ENCODE measurements at places on chromosomes 7 and 10.

DNA sequence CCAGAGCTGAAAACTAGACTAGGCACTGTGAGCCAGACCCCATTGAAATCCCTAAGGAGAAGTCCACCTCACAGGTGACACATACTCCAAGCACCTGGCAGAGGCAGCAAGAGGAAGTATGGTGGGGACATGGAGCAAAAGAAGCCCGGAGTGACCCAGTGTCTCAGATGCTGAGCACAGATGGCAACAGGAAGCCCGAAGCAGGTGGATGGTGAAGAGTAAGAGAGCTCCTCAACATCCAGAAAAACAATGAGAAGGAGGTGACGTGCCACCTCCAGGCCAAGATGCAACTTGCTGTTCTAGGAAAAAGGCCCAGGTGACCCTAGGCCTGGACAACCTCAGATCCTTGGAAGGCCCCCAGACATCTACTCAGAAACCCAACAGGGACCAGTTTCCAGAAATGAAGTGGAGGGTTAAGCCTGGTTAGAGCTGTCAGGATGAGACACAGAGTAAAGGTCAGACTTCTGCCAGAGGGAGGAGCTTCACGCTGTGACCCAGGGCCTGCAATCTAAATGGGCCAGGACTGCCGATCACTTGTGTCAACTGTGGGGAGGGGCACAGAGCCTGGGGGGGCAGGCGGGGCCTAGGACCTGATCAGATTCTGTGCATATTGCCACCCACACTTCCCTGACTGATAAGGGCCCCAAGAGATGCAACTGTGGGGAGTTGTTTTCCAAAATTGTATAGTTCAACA lies 2.4 kb upstream of the COBL start:
- DNase-seq: no peak

- no peak for DNase-seq
Measured at GRCh38 chr7:139901056-139901795, 72.2 kb downstream of the TBXAS1 start.

DNA sequence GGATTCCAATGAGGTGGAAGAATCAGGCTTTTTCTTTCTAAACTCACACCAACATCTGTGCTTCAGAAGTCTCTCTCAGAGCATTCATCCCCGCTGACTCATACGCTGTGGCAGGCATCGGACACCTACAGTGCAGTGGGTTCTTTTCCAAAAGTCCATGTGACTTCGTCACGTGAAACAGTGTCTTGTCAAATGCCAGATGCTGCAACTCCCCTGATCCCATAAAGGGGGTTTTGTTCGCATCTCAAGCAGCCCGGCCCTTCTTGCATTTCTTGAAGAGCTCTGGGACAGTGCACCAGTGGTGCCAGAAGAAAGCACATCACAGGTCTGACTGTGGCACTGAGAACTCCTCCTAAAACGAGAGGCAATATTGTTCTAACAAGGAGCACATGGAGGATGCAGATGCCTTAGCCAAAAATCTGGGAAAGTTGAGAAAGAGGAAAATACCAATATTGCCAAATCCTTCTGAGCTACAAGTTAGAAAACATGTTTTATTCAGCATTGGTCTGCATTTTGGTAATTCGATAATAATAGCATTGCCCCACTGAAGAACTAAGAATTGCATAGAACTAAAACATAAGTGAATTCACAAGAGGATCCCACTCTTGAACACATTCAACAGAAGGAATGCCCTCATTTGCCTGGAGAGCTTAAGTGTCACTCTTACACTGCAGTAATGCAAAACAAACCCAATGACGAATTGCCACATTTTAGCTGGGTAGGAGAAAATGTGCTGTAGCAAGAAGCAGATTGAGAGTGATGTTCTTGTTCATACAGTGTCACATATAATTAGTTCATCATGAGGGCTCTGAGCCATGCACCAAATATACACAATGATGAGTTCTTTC lies 204.4 kb downstream of the CXCL12 start:
- no peak for DNase-seq

DNA sequence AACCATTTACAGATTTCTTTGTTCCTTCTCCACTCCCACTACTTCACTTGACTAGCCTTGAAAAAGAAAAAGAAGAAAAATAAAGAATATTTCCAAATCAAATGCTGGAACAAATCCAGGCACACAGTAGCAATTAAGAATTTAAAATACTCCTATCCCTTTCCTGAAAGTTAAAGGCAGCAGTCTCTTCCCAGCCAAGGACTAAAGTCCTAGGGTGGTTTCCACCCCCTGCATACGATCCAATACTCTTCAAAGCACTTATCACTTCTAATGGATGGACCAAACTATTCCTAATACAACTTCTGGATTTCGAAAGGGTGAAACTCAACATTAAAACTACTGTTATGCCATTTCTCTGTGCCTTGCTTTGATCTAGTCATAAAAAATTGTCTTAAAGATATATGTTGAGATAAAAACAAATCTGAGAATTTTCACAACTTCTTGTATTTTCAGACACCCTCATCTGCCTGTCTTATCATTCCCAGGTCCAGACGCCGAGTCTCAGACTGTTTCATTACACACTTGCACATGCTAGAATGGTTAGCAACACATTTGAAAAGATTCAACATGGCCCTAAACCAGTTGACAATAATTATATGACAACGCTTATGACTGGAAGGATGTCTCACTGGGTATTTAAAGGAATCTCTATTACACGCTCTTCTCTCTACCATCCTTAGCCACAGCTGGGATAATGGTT lies 13.4 kb downstream of the ELMO1 start:
- DNase-seq: no peak

DNA sequence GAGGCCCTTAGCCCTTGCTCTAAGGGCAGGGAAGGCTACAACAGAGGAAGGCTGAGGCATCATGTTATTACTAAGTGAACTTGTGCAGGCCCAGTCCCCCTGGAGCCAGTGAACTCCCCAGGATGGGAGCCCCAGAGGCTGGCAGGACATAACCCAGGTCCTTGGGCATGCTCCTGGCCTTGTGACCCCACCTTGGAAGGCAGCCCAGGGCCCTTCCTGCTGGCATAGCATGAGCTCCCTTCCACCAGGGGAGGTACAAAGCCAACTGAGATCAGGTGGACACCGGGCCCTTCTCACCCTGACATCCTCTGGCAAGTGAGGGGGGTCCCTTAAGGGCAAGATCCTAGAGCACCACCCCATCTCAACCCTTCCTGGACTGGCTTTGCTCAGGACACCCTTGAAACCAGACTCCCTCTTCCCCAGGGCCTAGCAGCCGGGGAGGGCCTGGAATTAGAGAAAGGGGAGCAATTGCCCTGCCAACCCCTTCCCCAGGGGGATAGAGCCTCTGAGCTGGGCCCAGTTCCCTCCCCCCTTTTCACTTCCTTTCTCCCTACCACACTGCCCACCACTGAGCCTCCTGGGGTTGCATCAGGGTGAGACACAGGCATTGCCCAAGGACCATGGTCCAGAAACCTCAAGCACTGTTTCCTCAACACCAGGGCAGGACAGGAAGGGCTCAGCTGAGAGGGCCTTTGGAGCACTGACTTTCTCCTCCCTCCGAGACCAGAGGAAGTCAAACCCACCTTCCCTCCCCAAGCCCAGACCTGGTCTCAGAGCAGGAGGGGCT lies 1.8 kb upstream of the VSIR start:
- no peak for DNase-seq

- DNase-seq: no peak
Measured at GRCh38 chr7:94483843-94484242, 25.8 kb upstream of the CASD1 start.

- DNase-seq: no peak
Measured at GRCh38 chr7:8386926-8387550, 46.4 kb upstream of the NXPH1 start.

DNA sequence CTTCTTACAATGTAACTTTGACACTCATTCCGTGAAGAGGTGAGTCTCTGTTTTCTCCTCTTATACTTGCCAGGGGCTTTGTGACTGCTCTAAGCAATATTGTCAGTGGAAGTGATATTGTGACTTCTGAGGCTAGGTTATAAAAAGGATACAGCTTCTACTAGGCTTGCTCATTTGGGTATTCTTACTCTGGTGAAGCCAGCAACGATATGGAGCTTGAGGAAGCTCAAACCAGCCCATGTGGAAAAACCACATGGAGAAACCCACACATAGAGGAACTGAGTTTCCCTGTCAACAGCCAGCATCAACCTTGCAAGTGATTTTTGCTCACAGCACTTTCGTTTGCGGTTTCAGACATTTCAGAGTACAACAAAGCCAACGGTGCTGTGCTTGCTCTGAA lies 149.6 kb upstream of the SEMA3E start:
- DNase-seq: no peak

DNA sequence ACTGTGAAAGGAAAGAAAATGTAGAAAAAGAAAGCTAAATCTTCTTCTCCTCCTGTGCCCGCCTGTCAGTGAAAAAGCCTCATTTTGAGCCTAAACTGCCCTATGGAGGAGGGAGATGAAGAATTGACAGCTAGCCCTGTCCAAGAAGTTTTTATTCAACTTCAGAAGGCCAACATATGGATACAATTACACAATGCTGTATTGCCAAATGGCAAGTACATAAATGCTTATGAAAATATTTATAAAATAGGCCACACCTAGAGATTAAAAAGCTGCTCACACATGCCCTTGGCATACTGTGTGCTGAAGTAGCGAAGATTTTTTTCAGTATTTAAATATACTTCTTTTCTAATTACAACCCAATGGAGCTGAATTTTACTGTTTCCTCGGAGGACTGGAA lies 65.1 kb upstream of the NEBL start:
- DNase-seq: no peak

DNA sequence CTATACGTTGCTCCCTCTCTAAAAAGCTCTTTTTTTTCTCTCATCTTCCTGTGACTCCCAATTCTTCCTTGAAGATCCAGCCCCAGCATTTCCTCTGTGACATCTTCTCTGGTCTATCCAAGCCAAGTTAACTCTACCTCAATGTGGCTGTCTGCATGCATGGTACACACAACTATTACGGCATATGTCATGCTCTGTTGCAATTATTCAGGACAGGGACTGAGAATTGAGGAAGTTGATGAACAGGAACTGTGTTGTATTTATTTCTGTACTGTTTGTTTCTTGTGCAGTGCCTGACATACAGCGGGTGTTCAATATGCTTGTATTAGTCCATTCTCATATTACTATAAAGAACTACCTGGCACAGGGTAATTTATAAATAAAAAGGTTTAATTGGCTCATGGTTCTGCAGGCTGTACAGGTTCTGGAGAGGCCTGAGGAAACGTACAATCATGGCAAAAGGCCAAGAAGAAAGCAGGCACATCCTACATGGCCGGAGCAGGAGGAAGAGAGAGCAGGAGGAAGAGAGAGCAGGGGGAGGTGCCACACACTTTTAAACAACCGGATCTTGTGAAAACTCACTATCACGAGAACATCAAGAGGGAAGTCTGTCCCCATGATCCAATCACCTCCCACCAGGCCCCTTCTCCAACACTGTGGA lies 6.3 kb downstream of the TRPV5 start:
- no peak for DNase-seq

DNA sequence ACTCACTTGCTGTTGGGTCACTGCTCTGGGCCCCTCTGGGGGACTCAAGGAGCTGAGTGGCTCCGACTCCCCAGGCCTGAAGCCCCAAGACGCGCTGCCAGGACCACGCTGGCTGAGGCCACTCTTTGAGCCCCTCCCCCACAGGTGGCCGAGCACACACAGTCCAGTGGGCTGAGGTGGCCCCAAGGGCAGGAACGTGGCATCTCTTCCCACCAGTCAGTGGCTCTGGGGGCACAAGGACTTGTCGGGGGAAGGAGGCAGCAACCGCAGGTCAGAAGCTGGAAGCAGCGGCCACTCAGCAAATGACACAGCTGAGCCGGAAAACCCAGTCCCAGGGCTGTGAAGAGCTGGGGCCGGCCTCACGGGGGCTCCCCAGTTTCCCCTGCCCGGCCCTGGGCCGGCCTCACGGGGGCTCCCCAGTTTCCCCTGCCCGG lies 24.1 kb downstream of the GRIFIN start:
- no peak for DNase-seq

DNA sequence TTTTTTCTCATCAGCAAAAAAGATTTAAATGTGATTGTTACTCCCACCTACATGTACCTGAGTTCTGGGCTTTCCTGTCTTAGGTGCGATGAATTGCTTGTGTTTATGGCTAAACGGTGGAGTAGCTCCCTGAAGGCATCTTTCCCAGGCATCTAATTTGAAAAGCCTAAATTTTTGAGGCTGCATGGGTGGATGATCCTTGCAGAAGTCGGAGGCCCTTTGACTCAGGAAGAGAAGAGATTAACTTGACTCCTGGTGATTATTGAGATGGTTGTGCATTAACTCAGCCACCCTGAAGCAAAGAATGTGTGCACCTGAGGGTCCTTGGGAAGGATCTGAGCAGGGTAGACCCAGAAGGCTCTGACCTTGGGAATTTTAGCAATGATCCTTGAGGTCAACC lies 155.6 kb upstream of the SEMA3C start:
- DNase-seq: no peak

DNA sequence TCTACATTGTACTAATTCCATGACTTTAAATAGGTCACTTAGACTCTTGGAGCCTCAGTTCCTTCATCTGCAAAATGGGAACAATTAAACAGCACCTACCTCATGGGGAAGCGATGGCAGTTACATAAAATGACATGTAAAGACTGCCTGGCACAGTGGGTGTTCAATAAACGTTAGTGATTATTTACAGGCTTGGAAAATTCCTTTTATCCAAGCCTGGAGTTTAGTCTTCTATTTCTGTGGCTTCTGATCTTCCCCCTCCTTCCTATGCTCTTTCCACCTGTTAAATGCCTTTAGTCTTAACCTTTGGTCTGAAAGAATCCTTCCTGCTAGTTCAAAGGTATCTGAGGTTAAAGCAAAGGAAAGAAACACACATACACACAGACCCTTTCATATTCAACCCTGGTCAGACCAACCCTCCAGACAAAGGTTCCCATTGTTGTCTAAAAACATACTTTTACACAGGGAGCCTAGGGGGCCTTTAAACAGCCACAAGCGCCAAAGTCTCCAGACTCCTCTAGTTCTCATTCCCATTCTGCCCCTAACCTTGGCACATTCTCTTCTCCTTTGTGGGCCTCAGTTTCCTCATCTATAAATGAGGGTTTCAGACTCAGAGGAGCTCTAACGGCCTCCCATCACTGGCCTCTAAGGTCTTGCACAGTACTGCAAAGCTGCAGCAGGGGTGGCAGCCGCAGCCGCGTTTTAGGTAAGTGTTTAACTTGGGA lies 21.4 kb downstream of the SORBS1 start:
- DNase-seq: no peak

DNA sequence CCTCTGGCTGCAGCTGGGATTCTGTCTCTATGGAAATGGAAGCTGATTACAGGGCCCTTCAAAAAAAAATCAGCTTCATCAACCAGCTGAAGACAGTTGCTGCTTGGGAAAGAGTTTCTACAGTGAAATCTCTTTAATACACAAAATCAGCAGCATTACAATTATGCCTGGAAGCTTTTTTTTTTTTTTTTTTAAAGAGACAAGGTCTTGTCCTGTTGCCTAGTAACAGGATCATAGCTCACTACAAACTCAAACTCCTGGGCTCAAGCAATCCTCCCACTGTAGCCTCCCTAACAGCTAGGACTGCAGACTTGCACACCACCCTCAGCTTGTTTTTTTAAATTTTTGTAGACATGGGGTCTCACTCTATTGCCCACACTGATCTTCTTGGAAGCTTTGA lies 94.5 kb downstream of the OR13A1 start:
- DNase-seq: no peak

- no peak for DNase-seq
Measured at GRCh38 chr7:19674266-19674960, 34.4 kb downstream of the POLR1F start.
